ENCODE measurements at places on chromosomes 12 and 14.

- DNase-seq: peak; percentile 5
Observed at GRCh38 chr12:58341791-58342190, 400.4 kb downstream of the ATP23 start.

DNA sequence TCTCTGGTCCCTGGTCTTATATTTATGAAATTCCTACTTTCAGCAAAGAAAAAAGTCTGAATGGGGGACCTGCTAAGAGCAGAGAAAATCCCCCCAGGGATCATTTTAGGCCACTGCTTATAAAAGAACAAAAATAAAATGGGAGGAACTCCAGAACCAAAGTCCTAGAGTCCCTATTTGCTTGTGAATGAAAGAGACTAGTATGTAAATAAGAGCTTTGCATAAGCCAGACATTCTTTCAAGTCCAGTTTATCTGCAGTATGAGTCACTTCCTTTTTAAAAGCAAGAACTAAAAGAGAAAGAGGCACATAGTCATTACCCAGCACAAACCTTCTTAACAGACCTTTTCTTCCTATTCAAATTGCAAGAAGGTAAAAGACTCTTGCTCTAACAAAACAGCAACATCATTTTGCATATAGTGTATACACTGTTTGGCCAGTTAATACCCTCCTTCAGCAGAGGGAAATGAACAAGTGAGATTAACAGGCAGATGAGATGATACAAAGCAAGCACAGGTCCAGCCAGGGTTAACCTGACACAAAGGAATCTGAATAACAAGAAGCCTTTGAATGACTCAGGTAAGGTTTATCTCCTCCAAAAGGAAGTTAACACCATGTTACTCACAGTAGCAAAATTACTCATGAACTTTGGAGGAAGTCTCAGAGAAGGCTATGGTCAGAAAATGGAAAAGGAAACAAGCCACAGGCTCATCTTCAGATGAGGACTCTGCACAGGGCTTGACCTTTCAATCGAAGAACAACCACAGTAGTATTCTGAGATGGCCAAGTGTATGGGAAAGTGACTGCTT lies 87.3 kb downstream of the PHLDA1 start:
- peak; percentile 78 for DNase-seq

- DNase-seq: no peak
Observed at GRCh38 chr14:72830786-72831594, 62.9 kb downstream of the DPF3 start.

GRCh38 chr14:93033983-93034670 lies 81.6 kb downstream of the ITPK1 start:
- peak; percentile 61 for DNase-seq

GRCh38 chr14:51392416-51392815 lies 152.4 kb downstream of the TMX1 start:
- no peak for DNase-seq

GRCh38 chr12:80778005-80778541 lies 61.4 kb downstream of the MYF5 start:
- peak; percentile 91 for DNase-seq

- no peak for DNase-seq
Observed at GRCh38 chr14:73988065-73988464, 31.0 kb downstream of the ENTPD5 start.

DNA sequence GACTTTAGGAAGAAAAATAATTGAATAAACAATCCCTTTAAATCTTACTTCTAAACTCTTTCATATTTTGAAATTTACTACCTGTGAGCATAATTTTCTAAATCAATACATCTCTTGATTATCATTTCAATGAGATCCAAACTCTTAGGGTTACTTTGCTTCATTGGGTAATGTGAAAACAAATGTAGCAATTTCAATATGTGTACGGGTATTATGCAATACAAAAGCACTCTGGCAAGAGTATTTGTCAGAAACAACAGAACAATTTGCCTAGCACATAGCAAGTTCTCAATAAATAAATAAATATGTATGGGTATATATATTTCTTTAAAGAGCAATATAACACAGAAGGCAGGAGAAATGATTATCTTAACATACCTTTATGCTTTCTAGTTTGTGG lies 77.1 kb downstream of the PLEKHG7 start:
- DNase-seq: no peak

- DNase-seq: no peak
Observed at GRCh38 chr12:56362130-56363059, at the start of gene APOF. Gene APOF, minus strand, starts transcription at chr12:56362857. Its CDS starts 112 bp downstream, at chr12:56362745.

DNA sequence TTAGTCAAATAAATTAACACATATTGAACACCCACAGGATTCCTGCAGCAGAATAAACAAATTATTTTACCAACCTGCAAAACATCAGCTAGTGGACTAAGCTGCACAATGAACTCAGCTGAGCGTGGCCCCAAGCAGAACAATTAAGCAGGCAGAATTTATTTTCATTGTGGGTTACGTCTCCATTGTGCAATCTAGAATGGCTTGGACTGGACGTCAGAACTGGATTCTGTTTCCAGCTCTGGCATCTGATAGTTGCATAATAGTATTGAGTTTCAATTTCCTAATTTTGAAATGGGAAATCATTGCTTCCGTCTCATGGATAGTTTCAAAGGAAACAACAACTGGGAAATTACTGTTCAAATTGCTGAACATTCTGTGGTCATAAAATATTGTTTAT lies 35.5 kb upstream of the RERG start:
- no peak for DNase-seq

- no peak for DNase-seq
Observed at GRCh38 chr14:52455291-52456088, 96.8 kb downstream of the TXNDC16 start.

DNA sequence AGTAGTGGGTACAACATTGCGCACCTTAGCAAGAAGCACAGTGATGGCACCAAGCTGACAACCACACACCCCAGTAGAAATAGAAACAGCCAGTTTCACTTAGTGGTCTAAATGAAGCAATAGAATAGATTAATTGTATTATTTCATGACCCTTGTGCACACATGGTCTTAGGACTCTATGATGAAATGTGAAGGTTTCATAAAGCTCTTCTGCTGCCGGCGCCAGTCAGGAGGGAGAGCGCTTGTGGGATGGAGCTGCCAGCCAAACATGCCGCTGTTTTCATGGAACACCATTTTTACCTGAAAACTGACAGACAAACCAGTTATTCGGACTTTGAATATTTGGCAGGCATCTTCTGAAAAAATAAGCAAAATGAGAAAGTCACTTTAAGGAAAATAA lies 100.0 kb downstream of the PPP2R5C start:
- no peak for DNase-seq

- DNase-seq: no peak
Observed at GRCh38 chr14:80059041-80059440, 152.3 kb downstream of the DIO2 start.

- DNase-seq: peak; percentile 2
Observed at GRCh38 chr12:23049180-23049579, 424.2 kb downstream of the ETNK1 start.

DNA sequence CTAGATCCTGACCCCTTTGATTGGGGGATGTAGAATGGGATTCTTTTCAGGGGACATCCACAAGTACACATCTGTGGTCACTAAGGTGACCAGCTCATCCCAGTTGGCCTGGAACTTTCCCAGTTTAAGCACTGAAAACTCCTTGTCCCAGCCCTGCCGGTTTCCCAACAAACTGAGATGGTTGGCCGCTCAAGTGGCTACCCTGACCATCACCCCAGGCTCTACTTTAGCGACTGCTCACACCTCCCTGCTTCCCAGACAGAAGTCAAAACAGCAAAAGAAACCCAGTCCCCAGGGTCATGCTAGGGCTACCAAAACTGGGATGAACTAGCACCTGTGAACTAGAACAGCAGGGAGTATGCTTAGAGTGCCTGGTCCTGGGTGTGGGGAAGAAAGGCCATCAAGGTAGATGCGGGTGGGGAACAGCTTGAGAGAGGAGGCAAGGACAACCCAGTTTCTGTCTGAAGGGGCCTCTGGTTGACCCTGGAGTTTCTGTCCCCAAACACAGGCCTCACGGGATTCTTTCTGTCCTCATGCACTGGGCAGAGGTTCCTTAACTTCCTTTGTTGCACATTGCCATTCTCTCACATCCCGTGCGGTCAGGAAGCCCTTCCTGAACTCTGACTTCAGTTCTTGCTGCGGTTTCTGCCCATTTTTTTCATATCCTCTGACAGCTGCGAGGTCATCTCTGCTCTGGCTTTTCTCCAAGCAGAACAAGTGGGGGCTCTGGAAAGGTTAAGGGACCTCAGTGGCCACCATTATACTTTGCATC lies 1.6 kb downstream of the LTB4R start:
- DNase-seq: peak; percentile 91

- no peak for DNase-seq
Observed at GRCh38 chr12:45587877-45588533, 141.5 kb upstream of the ARID2 start.

- no peak for DNase-seq
Observed at GRCh38 chr12:41225179-41225578, 37.1 kb downstream of the PDZRN4 start.

DNA sequence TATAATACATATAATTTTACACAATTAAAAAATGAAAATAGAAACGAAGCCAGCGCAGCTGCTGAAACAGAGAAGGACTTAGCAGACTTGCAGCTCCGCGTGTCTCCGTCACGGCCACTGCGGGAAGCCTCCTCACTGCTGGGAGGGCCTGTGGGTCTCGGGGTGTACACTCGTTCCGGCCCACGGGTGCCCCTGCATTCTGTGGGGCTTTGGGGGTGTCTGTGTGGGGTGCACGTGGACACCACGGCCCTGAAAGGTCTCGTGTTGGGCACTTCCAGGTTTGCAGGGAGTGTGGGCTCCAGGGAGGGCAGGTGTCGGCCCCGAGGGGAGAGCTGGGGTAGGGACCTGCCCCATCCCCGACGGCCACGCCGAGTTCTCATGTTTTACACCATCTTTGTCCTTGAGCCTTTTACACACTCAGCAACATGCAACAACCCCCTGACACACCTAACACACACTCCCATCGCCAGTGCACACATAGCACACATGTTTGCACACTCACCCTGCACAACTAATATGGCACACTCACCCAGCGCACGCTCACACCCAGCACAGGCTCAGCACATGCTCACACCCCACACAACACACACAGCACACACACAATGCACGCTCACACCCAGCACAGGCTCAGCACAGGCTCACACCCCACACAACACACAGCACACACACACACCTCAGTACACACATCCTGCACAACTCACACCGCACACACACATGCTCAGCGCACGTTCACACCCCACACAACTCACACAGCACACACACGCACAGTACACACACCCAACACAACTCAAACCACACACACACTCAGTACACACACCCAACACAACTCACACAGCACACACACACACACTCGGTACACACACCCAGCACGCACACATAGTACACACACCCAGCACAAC lies 36.6 kb downstream of the NOC4L start:
- no peak for DNase-seq

DNA sequence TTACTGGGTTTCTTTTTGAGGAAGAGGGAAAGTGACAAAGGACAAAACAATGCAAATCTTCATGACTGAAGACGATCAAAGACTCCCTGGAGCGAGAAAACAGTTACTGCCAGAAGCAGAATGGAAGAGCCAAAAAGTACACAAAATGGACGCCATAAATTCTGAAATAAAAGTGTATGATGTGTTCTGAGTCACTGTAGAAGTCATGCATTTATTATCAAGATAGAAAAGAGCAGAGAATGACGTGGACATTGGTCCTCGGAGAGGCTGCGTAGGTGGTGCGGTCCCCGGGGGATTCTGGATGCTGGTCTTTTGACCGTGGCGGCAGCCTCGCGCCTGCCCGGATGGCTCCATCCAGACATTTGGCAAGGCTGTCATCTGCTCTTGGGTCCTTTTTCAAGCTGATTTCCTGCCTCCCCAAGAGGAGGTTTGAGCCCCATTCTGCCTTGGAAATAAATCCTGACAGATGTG lies 52.8 kb downstream of the C14orf132 start:
- no peak for DNase-seq

- DNase-seq: no peak
Observed at GRCh38 chr12:52050116-52050757, 1.0 kb upstream of the NR4A1 start.

GRCh38 chr12:48311313-48311712 lies 39.4 kb downstream of the ZNF641 start:
- peak; percentile 46 for DNase-seq

GRCh38 chr12:12985817-12986408 lies 14.2 kb downstream of the HEBP1 start:
- DNase-seq: peak; percentile 66

DNA sequence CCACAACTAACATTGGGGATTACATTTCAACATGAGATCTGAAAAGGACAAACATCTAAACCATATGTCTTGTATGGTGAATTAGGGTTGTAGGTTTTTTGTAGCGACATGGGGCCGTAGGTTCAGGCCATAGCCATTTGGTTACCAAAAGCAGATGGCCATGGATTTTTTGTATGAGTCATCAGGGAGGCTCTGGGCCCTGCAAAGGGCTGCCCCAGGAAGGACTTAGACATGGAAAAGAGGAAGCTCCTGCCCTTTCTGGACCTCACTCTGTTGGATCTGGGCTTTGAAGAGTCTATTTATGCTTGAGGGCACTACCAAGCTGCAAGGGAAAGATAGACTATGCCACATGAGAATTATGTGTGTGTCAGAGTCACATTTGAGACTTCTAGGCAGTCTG lies 89.3 kb upstream of the DHRS4 start:
- DNase-seq: no peak

DNA sequence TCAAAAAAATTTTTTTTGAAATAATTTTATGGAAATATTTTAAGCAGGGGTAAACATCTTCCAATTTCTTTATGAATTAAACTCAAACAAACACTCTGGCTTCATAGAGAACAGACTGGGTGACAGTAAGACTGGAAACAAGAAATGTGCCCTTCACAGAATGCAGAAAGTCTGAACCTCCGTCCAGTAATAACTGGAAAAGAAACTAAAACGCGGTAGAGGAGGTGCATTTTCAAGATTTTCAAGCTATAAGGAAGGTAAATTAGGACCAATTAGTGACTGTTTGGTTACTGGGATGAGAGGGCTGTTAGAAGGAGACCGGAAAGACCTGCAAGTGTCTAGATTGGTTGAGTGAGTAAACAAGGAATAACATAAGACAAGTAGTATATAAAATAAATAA lies 245.7 kb downstream of the CEP128 start:
- no peak for DNase-seq

DNA sequence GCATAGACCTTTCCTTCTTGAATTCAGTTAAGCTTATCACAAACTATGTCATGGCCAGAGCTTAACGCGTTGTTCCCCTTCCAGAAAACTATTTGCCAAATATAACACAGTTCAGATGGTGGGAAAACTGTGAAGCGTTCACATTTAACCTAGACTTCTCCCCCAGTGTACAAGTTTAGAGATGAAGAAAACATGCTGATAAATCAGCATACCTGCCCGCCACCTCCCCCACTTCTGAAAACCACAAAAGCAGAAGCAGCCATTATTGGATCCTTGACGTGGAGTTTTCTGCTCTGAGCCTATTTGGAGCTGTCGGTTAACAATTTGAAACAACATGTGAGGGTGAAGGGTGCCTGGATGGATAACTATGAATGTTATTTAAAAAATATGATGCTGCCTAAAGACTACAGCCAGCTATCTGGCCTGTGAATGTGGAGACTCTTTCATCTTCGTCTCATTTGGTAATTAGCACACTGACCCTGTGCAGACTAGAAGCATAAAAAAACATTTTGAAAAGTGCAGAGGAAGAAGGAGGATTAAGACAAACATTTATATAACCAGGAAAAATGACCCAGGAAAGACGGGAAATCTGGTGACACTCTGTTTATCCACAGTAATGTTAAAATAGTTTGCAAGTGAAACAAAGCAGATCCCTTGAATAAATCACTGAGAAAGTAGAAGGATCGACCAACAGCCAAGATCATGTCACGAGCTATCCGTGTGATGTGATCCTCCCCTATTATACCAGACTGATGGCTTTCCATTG lies 408.2 kb downstream of the AEBP2 start:
- peak; percentile 61 for DNase-seq

All from hematopoietic multipotent progenitor cell treated with erythropoietin and hydrocortisone succinate and interleukin-3 and kit ligand, for 4 days (in vitro differentiated cells).